GM23248 (cell line): ENCODE measurements at places on chromosomes 4 and X. TPM values are rescaled to one million over a fixed set of nuclear protein-coding genes. Genes with fewer than 3 reads are reported as not detected.

DNA sequence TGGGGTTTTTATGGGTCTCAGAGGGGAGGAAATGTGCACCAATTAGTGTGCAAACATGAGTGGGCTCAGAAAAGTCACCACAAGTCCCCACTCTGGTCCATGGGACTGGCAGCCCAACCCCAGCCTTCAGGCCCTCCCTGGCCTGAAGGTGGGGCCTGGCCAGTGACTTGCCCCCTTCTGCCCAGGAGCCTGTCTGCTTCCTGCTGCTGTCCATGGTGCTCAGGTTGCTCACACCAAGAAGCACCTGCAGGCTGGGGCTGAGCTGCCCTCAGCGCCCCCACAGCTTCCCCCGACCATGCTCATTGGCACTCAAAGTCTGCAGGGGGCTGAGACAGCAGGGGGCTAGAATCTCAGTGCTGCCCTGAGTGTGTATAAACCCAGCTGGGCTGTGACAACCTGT, 30.6 kb upstream of the GC start:
- DNase-seq = no peak

GRCh38 chr4:182255441-182256190, 12.4 kb downstream of the TENM3 start:
- DNase-seq = no peak

DNA sequence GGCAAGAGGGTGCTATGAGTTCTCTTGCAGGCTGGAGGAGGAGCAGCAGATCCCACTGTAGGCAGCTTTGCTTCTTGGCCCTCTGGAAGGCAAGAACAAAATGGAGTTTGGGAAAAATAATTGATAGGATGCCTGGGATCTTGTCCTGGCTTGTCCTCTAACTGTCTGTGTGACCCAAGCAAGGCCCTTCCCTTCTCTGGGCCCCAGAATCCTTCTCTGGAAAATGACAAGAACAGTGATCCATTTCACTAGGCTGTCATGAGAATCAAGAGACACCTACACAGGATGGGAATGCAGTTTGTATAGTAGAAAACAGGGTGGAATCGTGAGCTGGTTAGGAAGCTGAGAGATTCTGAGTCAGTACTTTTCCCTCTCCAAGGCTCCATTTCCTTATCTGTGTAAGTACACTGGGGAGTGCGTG, 133.3 kb downstream of the PJA1 start:
- peak; percentile 28 for DNase-seq

SLC49A3 gene
- 5.2 and 5.3 TPM in 2 replicates for polyA plus RNA-seq

CXCL3 gene
- 2.1 and 3.0 TPM in 2 replicates for polyA plus RNA-seq

- DNase-seq = no peak
These were observed 54.1 kb downstream of the RPS6KA3 start for GRCh38 chrX:20212486-20213089.

REELD1 gene
- not detected in 2 replicates for polyA plus RNA-seq

DNA sequence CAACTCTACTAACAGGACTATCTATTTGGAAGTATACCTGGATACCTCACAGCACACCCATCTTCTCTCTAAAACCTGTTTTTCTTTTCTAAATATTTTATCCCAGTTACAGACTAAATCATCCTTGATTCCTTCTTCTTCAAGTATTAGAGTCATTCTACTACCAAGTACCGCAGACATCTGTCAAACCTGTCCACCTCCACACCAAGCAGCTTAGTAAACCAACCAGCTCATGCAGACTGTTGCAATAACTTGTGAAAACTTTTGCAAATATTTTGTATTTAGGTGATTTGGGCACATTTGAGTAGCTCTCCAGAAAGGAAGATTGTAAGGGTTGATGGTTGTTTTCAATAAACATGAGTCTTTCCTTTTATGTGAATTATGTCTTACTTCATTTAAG, 238.6 kb downstream of the ADAMTS3 start:
- no peak for DNase-seq

DNA sequence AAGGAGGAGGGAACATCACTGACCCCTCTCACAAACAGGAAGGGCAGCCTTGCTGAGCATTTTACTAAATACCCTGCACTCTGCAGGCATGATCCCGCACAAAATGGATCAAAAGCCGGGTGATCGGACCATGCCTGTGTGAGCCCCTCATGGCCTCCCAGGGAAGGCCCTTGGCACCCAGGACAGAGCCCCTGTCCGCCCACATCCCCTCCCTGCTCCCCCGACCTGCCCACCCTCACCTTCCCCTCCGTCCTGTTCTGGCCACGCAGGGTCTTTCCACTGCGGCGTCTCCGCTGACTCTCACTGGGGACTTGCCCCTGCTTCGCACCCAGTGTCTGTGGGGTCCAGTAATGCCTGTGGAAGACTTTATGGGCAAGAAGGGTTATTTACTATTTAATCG, 105.0 kb downstream of the HMX1 start:
- no peak for DNase-seq

TBC1D9 gene
- 4.4 and 4.6 TPM in 2 replicates for polyA plus RNA-seq

GRCh38 chr4:1882850-1883271, 11.7 kb downstream of the NSD2 start:
- DNase-seq = no peak

DNA sequence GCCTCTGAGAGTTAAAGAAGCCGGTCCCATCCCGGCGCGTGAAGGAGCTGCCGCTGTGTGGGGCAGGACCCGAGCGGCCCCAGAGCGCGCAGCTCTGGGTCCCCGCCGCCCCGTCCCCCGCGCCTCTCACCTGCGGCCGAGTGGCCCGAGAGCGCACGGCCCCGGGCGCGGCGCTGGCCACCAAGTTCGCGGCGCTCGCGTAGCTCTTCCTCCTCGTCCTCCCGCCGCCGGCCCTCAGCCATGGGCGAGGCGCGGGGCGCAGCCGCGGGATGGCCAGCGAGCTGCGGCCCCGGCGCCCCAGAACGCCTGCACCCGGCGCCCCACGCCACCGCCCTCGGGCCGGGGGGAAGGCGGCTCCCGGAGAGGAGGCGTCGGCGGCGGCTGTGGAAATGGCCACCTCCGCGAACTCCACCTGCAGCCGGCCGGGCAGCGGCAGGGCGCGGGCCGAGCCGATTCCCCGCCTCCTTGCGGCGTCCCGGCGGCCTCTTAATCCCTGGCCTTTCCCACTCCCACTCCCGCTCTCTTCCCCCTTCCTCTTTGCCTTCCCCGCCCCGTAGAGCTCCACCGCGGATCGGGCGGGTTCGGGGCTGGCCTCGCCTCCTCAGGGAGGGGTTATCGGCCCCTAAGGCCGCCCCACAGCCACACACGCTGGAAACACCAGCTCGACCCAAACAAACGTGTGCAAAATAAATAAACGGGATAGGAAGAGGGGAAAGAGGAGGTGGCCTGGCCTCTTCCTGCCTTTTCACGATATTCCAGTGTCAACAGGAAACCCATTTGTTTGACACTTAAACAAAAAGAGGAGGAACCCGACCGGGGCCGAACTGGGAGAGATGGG, at the start of gene SH3D19:
Gene SH3D19 (minus strand): TSS at position 495 of the 838 bp plus-strand sequence. CDS start 253 bp downstream, at position 242.
- DNase-seq = peak; percentile 67

- no peak for DNase-seq
These were observed 1.0 kb upstream of the HTR2C start for GRCh38 chrX:114582698-114583395.

- DNase-seq = peak; percentile 12
These were observed 346.4 kb upstream of the SLC7A11 start for GRCh38 chr4:138588501-138588900.

GRCh38 chrX:25204182-25204581, 188.4 kb upstream of the ARX start:
- no peak for DNase-seq

DNA sequence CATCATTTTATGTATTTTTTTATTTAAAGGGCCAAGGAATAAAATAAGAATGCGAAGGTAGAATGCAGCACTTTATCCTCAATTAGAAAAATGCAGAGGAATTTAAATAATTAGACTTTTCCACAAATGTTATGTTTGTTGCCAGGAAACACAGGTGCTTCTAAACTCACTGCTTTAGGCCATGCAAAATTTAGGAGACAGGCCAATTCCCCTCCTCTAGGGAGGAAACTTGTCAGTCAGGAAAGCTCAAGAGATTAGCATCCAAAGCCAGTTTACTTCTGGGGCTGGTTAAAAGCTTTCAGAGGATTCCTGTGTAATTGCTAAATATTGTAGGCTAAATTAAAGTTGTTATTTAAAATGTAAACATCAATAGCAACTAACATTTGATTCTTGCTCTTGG, 124.5 kb downstream of the DMD start:
- no peak for DNase-seq

DNA sequence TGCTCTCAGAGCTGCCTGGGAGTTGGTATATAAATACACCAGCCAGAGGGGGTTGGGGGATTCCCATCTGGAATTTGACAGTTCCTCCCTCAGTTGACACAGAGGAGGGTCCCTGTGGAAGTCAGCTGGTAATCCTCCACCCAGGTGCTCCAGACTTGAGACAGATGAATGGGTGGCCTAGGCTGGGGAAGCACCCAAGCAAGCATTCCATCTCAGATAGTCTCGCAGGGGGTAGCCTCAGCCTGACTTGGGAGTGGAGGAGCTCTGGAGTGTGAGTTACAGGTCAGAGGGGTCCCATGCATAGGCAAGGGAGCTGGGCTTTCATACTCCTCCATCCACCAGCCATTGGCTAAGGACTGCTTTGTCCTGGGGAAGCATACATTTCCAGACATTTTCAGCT, 229.3 kb upstream of the BCOR start:
- DNase-seq = no peak

SPINK2 gene
- polyA plus RNA-seq = not detected in 2 replicates

FGB gene
- polyA plus RNA-seq = not detected in 2 replicates

DNA sequence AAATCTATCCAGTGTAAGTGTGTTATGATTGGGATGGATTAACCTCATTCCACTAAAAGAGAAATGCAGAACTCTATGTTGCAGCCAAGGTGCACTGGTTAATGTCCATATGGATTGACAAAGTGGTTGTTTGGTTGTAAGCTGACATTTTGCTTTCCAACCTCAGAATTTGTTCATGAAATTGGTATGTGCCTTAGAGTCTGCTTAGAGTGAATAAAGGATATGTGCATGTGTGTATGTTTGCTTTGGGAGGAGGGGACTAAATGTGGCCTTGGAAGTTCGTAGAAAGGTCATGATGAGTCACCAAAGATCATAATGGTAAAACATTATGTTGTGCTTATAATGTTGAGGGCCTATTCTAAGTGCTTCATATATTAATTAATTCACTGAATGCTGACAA, 44.1 kb upstream of the MBNL3 start:
- DNase-seq = peak; percentile 2

- no peak for DNase-seq
These were observed 109.8 kb upstream of the ATP6AP2 start for GRCh38 chrX:40470830-40471429.

DAPP1 gene
- 0.13 TPM in 1 of 2 replicates, not detected in the other for polyA plus RNA-seq

DNA sequence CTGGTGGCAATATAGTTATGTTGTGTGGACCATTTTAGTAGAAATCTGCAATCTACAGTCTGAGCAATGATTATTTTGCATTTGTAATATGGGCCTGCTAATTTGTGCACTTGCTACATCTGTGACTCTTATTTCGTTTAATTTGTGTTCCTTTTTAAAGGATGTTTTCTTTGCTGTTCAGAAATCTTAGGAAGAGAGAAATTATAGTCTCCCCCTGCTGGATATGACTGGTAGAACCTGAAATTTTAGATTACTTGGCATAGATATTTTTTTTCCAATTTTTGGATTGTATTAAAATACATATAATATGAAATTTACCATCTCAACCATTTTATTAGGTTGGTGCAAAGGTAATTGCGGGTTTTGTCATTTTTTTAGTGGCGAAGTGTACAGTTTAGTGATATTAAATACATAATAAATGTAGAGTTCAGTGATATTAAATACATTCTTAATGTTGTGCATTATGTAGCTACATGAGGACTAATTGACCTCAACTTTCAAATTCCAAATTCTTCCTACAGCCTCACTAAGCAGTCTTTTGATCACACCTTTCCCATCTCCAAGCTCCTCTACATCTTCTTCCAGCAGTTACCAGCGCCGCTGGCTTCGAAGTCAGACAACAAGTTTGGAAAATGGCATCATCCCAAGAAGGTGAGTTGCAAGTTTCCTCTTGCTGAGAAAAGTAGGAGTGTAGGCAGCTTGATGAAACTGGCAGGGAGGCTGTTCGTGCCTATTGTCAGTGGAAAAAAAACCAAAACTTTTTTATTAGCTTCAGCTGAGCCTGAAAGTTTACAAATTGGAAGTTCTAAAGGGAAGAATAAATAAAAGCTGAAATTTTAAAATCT, 82.2 kb downstream of the FNIP2 start:
- DNase-seq = peak; percentile 57
